ENCODE measurements at places on chromosomes 11 and 22.

DNA sequence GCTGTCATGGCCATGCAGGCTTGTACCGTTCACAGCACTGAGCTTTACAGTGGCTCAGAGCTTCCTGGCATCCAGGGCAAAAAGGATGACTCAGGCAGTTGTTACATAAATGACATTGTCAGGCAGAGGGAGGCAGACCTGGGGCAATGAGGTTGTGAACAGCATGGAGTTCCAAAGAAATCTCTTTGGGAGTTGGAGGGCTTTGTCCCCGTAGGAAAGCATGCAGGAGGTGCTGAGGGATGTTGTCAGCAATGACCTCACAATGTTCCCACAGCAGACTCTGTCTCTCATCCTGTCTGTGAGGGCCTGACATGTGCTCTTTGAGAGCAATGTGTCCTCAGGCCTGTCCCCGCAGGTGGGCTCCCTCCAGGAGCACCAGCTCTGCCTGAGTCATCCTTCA lies 25.9 kb upstream of the PDE2A start:
- no peak for DNase-seq

DNA sequence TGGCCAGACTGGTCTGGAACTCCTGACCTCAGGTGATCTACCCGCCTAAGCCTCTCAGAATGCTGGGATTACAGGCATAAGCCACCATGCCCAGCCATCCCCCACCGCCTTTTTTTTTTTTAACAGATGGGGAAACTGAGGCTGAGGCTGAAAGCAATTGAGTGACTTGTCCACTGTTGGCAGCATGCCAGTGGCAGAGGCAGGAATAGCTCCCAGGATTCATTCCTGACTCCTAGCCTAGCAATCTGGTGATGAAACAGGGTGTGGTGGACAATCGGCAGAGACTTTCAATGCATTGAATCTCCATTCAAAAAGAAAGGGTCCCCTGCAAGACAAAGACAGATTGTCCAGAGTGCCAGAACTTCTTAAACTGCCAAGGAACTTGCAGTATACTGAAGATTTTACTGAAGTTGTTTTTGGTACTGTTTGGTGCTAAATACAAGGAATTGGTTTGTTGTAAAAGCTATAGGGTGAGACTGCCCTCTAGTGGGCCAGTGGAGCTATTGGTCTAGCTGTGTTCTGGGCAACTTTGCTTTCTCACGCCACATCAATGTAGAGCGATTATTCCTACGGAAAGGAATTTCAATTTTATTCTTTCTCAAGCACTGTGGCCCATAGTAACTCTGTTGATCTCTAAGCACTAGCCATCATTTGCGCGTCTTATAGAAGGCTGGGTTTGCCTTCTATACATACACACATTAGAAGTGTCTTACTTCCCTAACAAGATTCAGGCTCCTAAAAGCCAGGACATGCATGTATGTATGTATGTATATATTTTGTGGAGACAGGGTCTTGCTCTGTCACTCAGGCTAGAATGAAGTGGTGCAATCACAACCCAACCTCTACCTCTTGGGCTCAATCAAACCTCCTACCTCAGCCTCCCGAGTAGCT lies 21.0 kb downstream of the C22orf31 start:
- peak; percentile 74 for DNase-seq

GRCh38 chr11:29527391-29527936 lies 489.4 kb downstream of the KCNA4 start:
- DNase-seq = no peak

DNA sequence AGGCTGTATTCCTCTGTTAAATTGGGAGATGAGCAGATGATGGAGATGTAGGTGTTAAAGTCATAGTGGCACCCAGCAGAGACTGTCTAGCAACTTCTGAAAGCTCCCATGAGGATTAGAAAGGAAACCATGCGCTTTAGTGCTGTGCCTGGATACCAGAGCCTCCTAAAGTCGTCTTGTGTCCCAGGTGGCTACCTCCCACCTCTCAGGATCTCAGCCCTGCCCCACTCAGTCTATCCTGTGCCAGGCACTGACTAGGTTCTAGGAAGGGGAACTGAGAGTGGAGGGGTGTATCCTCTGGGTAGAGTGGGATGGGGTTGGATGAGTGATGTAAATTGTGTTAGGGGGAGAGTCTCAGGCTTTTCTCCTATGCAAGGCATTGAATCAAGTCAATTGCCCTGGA lies 60.2 kb downstream of the KIAA1671 start:
- DNase-seq = no peak

GRCh38 chr11:17762309-17762974 lies 27.9 kb downstream of the KCNC1 start:
- no peak for DNase-seq

DNA sequence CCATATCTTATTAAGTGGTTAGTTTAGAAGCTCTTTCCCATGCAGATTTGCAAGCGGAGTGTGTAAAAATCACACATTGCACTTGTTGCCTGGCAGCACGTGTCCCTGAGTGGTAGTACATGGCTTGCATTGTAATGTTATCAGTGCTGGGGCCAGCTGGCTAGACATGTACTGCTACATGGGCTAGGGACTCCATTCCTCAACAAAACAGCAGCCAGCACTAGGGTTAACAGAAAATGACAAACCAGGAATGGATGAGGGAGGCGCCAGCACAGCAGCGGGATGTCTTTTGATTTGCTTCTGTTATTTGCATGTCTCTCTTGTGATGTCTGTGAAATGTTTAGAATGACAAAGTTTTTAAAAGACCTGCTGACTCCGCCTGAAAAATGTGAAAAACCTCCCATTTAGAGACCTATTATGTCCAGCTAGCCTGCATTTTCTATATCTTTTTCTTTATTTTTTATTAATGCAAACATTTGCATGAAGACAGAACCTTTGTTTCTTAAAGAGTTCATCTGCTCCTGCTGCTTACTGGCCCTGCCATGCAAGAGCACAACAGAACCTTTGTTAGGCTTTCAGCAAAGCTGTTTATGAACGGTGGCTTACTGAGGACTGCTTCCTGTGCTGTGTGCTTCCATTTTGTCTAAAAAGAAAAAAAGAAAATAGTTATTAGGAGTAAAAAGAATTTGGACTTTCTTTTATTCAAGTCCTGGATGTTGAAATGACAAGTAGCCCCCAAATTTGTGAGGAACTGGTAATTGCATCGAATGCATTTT lies 40.7 kb downstream of the CSTPP1 start:
- DNase-seq = no peak

DNA sequence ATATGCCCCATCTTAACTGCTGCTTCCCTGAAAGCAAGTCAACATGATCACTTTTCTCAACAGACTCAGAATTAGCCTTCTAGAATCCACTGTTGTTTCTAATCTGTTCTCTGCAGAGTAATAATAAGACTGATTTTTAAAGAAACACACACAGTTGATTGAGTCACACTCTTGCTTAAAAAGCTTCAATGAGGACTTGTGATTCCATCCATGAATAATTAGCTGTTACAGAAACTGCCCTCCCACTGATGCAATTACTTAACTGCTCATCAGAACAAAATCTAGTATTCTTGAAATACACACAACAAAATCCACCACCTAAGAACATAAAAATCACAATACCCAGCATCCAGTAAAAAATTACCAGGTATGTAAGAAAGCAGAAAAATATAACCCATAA lies 100.5 kb upstream of the TIMP3 start:
- DNase-seq = no peak

- no peak for DNase-seq
Measured at GRCh38 chr22:48535868-48536540, 1291.7 kb downstream of the BRD1 start.

GRCh38 chr22:19867617-19868016 lies 12.9 kb upstream of the GNB1L start:
- no peak for DNase-seq

- no peak for DNase-seq
Measured at GRCh38 chr22:50439871-50440331, 34.9 kb downstream of the SBF1 start.

GRCh38 chr11:3037040-3037944 lies 19.9 kb downstream of the CARS1 start:
- DNase-seq = peak; percentile 28

DNA sequence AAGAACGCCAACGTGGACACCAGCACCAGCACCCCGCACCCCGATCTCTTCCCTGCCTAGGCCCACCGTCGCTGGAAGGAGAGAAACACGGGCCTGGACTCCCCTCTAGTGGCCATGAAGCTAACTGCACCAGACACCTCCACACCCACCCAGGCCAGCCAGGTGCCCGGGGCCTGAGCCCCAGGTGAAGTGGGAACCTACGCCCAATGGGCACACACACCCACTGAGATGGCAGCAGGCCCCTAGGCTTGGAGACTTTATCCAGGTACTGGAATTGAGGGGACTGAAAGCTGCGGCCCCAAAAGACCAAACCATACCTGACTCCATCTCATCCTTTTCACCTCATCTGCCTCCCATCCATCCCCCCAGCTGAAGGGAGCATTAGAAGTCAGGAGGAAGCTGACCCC lies 81.0 kb downstream of the BUD13 start:
- peak; percentile 44 for DNase-seq

GRCh38 chr11:11481371-11481770 lies 128.3 kb upstream of the CSNK2A3 start:
- DNase-seq = no peak

- no peak for DNase-seq
Measured at GRCh38 chr11:76623884-76624419, 46.6 kb downstream of the LRRC32 start.

GRCh38 chr11:78289552-78290292 lies 101.0 kb downstream of the USP35 start:
- no peak for DNase-seq

DNA sequence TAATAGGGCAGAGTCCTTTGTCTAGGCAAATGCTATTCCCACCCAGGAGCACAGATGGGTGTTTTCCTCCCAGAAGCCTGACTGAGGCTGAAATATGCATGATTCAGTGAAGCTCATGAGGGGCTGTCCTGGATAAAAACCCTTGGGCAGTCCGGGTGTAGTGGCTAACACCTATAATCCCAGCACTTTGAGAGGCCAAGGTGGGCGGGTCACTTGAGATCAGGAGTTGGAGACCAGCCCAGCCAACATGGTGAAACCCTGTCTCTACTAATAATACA lies 48.6 kb upstream of the LMO2 start:
- DNase-seq = no peak

DNA sequence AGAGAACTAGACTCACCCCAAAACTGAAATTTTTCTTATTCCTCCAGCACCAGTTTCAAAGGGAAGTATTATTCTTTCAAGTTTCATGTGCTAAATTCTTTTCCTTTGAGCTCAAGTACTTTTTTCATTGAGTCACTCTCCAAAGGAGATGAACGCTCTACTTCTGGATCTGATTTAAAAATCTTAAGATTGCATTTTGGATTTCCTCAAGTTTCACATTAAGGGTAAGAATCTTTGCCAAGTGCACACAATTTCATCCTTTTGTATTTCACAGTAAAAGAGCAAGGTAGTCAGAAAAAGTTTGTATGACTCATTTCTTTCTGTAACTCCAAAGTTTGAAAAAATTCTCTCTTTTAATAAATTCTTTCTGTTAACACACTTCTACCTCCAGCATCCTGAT lies 435.5 kb downstream of the RAB38 start:
- DNase-seq = no peak

- no peak for DNase-seq
Measured at GRCh38 chr11:100890789-100891188, 203.7 kb downstream of the ARHGAP42 start.

- no peak for DNase-seq
Measured at GRCh38 chr11:99683933-99684332, 663.2 kb downstream of the CNTN5 start.

DNA sequence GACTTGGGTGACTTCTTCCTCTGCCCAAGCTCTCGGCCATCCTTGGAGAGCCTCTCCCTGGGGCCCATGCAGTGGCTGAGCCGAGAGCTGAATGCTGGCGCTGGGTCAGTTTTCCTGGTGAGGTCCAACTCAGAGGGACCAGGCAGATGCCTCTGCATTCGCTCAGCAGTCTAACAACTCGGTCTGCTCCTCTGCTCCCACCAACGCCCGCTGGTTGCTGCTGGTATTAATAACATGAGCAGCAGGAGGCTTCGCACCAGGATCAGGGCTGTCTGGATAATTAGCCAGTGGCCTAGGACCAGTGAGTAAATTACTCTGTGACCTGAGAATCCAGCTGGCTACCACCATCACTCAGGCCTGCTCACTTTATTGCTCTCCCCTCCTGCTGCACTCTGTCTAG lies 77.7 kb upstream of the FAM181B start:
- no peak for DNase-seq

- DNase-seq = no peak
Measured at GRCh38 chr11:12200279-12200990, 90.0 kb downstream of the MICAL2 start.

DNA sequence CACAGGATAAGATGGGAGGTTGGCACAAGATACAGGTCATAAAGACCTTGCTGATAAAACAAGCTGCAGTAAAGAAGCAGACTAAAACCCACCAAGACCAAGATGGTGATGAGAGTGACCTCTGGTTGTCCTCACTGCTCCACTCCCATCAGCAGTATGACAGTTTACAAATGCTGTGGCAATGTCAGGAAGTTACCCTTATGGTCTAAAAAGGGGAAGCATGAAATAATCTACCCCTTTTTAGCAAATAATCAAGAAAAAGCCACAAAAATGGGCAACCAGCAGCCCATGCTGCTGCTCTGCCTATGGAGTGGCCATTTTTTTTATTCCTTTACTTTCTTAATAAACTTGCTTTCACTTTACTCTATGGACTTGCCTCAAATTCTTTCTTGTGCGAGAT lies 8.7 kb upstream of the PIWIL4 start:
- no peak for DNase-seq
